ENCODE measurements at places on chromosomes 5 and 9. TPM values are rescaled to one million over a fixed set of nuclear protein-coding genes. Genes with fewer than 3 reads are reported as not detected.

FAM221B gene
- not detected for total RNA-seq

TMC1 gene
- total RNA-seq: 0.45 TPM

PPP3R2 gene
- total RNA-seq: 0.45 TPM

TLE1 gene
- total RNA-seq: 65.5 TPM

SPATA31A3 gene
- total RNA-seq: not detected

MAMDC2 gene
- 9.6 TPM for total RNA-seq

IL13 gene
- total RNA-seq: not detected

PCDHAC1 gene
- 32.4 TPM for total RNA-seq

HTR4 gene
- 0.54 TPM for total RNA-seq

RNF180 gene
- 55.3 TPM for total RNA-seq

KIF4B gene
- 0.18 TPM for total RNA-seq

AGXT2 gene
- total RNA-seq: not detected

ENHO gene
- 27.1 TPM for total RNA-seq

MCTP1 gene
- 49.6 TPM for total RNA-seq

IL9 gene
- not detected for total RNA-seq

TNFSF8 gene
- total RNA-seq: 0.18 TPM

LCN1 gene
- total RNA-seq: not detected

ZDHHC21 gene
- 68.6 TPM for total RNA-seq

CLIC3 gene
- not detected for total RNA-seq

PLAC8L1 gene
- total RNA-seq: not detected

LURAP1L gene
- 13.3 TPM for total RNA-seq

ACTBL2 gene
- not detected for total RNA-seq

COL15A1 gene
- total RNA-seq: 23.2 TPM

CCL21 gene
- not detected for total RNA-seq

EIF4E1B gene
- total RNA-seq: 0.27 TPM

SEC16A gene
- total RNA-seq: 18.4 TPM

All from cerebellum (tissue), 4 donors.